ENCODE measurements at places on chromosomes 16 and 17.
A peak's percentile ranks its signal among the peaks of the same experiment; 100 is the strongest.

DNA sequence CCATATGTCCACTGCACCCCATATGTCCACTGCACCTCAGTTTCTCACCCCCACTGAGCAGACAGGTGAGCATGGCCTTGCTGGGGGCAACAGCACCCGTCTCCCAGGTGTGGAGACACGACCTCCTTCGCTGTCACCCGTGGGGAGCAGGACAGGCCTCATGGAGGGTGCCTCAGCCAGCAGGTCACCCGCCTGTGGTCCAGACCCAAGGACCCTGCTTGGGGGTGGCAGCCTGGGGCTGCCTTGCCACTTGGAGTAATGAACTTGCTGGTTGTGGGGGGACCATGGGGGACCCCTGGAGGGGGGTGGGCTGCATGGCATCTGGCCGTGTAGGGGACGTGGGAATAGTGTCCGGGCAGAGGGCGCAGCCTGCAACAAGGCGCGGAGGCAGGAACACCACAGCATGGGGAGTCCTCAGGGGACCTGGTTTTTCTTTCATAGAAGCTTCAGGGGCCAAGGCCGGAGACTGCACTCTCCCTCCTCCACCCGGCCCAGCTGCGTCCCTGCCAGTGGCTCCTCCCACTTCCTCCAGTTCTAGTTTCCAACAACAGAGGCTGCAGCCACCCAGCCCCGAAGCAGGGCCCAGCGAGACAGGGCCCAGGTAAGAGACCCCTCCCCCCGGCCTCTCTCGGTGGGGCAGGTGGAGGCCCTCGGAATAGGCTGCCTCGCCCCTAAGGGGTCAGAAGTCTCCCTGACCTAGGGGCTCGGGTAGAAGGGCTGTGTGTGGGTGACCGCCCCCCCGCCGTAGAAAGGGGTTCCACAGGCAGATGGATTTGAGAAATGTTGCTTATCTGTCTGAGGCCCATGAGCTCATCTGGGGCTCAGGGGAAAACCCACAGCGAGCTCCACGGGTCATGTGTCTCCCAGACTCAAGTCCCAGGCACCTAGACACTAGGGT lies at the start of gene NHLRC4:
NHLRC4 (plus strand) TSS at position 531 of the 898 bp plus-strand sequence. CDS start 1,043 bp downstream, outside the sequence.
- peak; percentile 67 for DNase-seq

- DNase-seq: no peak
Observed at GRCh38 chr17:79077587-79077986, 3.0 kb downstream of the ENGASE start.

DNA sequence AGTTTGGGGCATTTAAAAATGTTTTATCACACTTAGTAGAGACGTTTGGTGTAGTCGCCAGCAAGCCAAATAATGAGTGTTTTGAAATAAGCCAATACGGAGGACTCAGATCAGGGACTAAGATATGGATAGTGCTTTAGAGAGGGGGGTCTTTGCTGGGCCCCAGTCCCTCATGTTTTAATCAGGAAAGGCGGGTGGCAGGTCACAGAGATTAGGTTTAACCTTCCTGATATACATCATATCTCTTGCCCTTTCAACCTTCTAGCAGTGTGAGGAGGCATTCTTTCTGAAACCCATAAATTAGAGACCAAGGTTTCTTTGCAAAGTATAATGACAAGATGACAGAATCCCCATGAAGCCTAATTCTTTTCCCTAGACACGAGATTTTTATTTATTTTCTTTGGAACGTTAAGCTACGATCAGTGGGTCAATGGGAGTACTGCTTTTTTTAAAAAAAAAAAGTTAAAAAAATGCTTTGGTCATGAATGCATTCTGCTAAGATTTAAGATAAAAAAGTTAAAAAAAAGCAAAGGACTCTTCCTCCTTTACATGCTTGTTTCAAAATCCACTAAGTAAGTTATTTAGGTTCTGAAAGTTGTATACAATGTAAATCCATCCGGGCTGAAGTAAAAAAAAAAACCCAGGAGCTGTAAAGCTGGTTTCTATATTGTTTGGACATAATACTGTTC lies 572.1 kb upstream of the SALL1 start:
- DNase-seq: no peak

DNA sequence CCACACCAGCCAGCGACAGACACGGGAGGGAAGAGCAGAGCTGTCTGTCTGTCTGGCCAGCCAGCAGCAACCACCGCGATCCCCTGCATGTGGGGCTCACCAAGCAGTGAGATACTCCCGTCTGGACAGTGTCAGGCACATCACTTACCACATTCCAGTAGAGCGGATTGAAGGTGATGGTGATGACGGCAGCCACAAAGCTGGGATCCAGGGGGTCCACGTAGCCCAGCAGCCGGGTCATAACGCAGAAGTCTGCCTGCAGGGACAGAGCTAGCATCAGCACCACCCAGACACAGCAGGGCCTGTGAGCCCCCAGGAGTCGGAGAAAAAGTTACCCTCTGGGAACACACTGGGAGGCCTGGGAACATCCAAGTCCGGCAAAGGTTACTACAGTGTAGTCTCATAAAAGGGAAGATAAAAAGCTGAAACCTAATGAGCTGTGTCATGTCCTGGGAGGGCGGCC lies 14.7 kb downstream of the PEMT start:
- no peak for DNase-seq

DNA sequence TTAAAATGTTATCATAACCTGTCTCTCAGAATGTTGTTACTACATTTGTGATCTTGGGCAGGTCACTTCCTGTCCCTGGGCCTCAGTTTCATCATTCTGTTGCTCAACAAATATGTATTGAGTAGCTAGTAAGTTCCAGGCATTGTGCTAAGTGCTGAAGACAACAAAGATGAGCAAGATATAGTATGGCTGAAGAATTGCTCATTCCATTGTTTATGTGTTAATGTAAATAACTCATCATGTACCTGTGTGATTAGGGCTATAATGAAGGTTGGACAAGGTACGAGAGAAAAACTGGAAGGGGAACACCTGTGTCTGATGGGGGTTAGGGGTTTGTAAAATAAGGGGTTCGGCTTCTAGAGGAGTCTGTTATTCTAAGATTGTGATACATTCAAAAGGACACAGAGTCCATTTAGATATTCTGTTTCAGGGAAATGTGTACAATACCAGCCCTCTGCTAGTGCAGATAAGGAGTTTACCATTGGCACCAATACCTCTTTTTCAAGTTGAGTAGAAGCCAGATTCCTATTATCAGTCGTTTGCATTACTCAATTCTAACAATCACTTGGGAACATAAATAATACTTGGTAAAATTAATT lies 20.0 kb downstream of the TUBG1 start:
- DNase-seq: no peak

DNA sequence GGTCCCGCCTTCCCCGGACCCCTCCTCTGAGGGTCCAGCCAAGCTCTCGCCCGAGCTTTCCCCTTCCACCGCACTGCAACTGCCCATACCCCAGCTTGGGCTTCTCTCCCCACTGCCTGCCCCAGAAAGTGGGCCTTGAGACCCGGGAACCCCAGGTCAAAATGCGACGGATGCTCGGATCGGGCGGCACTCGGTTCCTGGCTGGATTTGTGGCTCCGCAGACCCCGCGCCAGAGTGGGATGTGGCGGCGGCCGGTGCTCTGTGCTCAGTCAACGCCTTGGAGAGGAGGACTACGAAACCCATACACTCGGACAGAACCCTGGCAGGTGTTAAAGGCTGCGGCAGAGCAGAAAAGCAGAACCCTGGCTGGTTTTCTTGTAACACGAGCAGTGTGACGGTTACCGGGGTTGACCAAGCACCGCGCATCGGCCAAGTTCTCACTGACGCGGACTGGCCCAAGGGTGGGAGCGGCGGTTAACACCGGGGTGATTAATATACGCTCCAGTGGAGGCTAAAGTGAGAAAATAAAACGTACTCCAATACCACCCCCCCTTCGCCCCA lies 885 bp upstream of the SLFN13 start:
- no peak for DNase-seq

DNA sequence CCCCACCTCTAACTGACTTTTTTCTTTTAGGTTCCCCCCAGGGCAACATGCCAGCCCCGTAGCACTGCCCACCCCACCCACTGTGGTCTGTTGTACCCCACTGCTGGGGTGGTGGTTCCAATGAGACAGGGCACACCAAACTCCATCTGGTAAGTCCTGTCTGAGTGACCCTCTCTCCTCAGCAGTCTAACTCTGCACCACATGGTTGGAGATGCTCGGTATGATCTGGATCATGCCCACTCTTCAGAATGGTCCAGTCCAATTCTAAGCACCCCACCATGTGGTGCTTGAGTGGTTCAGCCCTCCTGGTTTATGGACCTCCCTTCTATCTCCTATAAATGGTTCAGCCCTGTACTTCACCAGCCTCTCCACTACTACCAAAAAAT lies 5.9 kb downstream of the KDM6B start:
- no peak for DNase-seq

- peak; percentile 89 for DNase-seq
Observed at GRCh38 chr16:86951831-86952598, 365.2 kb downstream of the C16orf95 start.

DNA sequence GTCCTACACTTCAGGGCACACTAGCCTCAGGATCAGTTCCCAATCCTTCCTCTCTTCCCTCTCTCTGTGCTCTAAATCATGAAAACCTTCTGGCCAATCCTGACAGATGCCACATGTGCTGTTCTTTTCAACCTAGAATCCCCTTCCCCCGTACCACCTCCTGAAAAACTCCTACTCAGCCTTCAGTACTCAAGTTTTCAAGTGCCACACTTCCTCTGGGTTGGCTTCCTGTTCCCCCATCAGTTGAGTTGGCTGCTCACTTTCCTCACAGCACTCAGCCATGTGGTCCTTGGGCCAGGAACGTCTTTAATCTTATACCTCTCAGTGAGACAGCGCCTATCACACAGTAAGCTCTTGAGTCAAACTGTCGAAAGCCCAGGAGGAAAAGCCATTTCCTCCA lies 3.3 kb downstream of the ASPHD1 start:
- no peak for DNase-seq

- DNase-seq: no peak
Observed at GRCh38 chr16:15535772-15536171, 101.4 kb downstream of the BMERB1 start.

DNA sequence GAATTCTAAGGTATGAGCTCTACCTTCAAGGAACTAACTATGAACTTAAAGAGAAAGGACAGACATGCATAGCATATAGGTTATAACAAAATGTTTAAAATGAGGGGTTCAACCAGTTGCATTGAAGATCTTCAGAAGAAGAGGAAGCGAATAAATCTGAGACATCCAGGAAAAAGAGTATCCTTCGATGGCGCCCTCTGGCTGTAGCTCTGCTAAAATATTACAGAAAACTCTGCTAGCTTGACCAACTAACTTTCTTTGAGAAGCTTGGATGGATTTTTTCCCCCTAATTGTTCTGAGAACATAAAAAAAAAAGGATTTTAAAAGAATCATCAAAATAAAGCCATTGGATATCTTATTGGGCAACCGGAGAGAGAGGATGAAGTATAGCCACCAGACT lies 659.9 kb upstream of the SOX9 start:
- peak; percentile 6 for DNase-seq

GRCh38 chr16:29678691-29679267 lies at the start of gene QPRT:
TSS of gene QPRT (plus strand) at chr16:29679180. CDS start at chr16:29679198, 18 bp downstream.
- peak; percentile 50 for DNase-seq

DNA sequence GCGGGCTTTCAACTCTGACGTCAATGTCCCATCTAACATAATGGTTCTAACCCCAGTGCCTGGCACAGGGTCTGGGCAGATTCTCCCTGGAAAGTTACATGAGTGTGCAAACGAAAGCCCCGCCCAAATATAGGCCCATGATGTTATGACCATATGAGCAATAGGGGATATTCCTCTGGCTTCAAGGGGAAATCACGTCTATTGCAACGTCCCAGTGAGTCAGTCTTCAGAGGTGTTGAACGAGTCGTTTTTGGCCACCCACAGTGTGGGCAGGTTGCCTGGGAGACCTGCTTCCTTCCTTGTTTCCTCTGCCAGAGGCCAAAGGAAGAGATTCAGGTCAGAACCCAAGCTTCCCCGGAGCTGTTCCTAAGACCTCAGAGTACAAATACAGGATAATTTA lies 30.3 kb downstream of the PIK3R5 start:
- no peak for DNase-seq

DNA sequence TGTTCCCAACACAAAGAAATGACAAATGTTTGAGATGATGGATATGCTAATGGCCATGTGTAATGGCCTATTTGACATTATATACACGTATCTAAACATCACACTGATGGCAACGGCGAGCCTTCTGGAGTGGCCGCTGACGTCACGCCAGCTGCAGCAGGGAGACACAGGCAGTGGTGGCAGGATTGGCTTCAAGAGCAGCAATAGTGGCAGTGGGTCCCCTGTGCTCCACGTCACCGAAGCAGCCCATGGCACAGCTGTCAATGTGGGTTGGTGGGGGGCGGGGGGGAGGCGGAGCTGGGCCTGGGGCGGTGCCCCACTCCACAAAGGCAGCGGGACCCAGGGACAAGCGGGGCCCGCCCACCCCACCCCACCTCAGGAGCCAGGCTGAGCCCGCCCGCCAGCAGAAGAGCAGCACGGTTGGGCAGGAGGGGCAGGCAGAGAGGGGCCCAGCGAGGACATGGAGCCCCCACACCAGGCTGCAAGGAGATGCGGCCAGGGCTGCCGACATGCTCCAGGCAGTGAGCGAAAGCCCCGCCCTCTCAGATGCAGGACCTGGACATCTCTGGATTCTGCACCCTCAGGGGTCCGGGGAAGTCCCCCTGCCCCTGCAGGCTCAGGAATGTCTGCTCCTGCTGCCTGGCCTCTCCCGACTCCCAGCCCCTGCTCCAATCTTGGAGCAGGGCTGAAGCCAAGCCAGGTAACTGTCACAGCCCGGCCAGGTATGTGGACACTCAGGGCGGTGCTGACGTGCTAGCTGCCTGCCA lies 64.6 kb downstream of the USP32 start:
- no peak for DNase-seq

GRCh38 chr16:20242568-20243255 lies 84.6 kb downstream of the GP2 start:
- no peak for DNase-seq

GRCh38 chr16:14669776-14670175 lies 24.3 kb downstream of the PLA2G10 start:
- DNase-seq: no peak

GRCh38 chr17:17938388-17939107 lies 33.7 kb downstream of the TOM1L2 start:
- no peak for DNase-seq

- DNase-seq: no peak
Observed at GRCh38 chr17:60325730-60326524, 66.0 kb downstream of the USP32 start.

- DNase-seq: no peak
Observed at GRCh38 chr17:43578404-43578698, 32.2 kb upstream of the ETV4 start.

- peak; percentile 94 for DNase-seq
Observed at GRCh38 chr16:81608523-81609209, 164.1 kb downstream of the CMIP start.

DNA sequence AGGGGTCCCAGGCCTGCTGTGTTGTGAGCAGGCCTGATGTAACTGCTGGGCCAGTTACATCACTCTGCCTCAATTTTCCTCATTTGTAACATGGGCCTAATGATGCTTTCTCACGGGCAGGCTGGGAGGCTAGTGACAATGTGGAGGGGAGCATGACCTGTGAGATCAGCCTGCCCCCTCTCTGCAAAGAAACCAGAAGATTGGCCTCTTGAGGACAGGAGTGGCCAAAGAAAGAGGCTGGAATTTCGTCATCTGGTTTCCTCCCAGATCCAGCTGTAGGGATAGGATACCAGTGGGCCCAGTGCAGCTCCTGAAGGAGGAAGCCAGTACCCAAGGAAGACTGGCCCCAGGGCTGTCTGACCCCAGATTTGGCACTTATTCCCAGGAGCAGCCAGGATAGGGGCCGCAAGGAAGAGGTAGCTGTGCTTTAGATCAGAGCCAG lies 615 bp upstream of the SREBF1 start:
- peak; percentile 74 for DNase-seq

- DNase-seq: no peak
Observed at GRCh38 chr17:81804559-81805399, 829 bp downstream of the GCGR start.

GRCh38 chr17:69117855-69118784 lies 23.6 kb downstream of the ABCA6 start:
- no peak for DNase-seq

Data from AG08395 (cell line).